Esophagus muscularis mucosa (tissue), 4 donors: ENCODE measurements at places on chromosomes 13 and 19. TPM values are rescaled to one million over a fixed set of nuclear protein-coding genes. Genes with fewer than 3 reads are reported as not detected.

The MBD3L2 gene
- not detected for total RNA-seq

The HIPK4 gene
- 0.52 TPM for total RNA-seq

The KXD1 gene
- 153 TPM for total RNA-seq

The EID2B gene
- 6.0 TPM for total RNA-seq

The TPRX1 gene
- not detected for total RNA-seq

DNA sequence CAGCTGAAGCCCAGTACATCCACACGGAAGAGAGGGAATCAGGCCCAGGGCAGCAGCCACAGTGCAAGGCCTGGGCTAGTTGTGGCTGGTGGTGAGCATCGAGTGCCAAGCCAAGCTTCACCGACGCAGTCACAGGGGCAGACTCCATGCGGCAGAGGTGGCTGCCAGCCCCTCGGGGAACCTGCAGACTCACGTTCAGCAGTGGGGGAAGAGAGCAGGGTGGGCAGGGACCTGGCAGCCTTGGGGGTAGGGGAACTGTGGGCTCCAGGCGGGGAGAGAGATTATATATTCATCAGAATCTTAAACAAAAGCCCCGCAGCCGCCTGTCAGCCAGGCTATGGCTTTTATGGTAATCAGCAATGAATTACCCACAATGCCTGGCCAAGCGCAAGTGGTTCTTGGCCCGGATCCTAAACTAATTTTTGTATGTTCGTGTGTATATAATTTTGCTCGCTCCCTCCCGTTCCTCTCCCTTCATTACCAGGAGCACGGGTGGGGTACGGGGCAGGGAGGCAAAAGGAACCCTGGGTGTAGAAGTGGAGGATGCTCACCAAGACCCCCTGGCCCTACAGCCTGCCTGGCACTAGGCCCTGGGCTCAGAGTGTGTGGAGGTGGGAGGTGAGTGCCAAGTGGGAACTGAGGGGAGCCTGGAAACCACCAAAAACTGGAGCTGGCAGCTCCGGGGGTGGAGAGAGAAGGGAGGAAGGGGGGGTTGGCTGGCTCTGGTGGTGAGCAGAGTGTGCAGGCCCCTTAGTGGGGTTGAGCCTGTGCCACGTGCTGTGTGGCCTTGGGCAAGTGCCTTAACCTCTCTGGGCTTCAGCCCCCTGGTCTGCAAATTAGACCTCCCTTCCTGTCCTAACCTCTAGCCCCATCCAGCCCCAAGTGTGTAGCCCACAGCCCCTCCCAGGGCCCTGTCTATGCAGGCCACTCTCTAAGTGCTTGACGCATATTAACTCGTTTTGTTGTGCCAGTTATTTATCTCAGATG is 31.9 kb downstream of the PTPRS start:
- DNase-seq, result no peak

DNA sequence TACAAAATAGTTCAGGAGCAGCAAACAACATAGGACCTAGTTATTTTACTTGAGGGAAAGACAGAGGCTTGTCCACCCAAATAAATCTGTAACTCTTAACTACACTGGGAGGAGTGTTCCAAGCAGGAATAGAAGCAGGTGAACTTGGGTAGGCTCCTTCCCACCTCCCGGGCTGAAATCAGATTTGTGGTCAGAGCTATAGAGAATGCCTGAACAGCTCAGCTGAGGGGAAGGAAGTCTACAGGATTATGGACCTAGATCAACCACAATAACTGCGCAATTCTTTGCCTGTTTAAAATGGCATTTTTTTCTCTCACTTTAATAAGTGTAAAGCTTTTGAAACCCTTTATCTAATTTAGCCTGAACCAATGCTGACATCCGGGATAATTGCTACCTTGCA is 73.5 kb upstream of the IRS2 start:
- peak; percentile 70 for DNase-seq

DNA sequence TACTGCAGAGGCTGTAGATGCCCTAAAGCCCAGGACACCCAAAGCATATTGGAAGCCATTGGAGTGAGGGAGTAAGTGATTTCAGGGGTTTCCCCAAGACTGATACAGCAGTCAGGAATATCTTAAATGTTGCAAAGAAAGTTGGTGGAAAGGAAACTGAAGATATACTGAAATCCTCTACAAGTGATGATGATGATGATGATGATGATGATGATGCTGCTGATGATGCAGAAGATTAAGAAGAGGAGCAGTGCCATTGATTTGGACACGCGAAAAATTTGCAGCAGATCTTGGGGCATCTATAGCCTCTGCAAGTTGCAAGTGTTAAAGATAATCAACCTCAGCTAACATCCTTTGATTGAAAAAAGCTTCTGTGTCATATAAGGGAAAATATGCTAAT is 23.8 kb downstream of the ZNF44 start:
- no peak for DNase-seq

DNA sequence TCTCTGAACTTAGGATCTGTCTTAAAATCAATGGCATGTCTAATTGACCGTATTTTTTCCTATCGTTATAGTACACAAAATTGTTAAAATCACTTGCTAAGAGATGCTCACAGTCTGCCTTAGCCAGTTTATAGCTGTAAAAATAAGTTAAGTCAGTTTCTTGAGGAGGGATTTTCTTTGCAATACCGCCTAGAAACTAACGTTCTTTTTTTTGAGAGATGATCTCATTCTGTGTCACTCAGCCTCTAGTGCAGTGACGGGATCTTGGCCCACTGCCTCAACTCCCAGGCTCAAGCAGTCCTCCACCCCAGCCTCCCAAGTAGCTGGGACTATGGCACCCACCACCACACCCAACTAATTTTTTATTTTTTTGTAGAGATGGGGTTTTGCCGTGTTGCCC is 4.4 kb downstream of the CKAP2 start:
- DNase-seq, result no peak

DNA sequence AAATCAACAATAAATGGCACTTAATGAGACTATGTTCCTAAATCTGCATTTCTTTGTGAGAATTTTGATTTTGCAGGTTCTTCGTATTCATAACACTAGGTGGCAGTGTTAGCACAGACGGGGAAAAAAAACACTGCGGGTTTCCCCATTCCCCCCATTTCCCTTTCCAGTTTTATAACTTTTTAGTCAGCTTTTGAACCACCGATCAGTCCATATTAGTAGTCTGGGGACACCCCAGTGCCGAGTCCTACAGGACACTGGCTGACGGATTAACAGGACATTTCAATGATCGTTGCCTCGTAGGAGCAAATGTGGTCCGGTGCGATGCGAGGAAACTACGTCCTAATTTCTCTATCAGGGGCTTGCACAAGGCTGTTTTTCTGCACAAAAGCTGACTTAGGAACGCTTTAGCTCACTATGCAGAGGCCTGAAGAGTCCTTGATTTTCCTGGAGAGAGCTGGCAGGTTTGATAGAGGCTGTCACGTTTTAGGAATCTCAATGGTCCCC is 234.3 kb downstream of the LMO7 start:
- DNase-seq, result no peak

DNA sequence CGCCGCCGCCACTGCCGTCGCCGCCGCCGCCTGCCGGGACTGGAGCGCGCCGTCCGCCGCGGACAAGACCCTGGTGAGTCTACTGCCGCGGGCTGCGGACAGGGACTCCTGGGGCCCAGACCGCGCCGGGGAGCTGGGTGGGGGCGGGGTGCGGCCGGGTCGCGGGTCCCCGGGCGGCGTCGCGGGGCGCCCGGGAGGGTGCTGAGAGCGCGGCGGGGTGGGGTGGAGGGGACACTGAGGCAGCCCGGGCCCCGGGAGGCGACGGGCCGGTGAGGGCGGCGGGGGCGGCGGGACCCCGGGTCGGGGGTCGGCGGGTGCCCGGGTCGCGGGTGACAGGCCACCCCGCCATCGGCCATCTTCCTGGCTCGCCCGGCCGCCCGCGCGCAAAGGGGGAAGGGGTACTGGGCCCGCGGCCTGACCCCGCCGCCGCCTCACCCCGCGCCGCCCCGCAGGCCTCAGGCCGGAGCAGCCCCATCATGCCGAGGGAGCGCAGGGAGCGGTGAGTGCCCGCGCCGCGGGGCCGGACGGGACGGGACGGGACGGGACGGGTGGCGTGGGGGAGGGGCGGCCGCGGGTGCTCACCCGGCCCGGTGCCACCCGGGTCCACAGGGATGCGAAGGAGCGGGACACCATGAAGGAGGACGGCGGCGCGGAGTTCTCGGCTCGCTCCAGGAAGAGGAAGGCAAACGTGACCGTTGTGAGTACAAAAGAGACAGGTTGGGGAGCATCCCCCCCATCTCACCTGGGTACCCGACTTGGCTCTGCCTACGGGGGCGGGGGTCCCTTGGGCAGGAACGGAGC is 489 bp downstream of the CCNE1 start:
- no peak for DNase-seq

- no peak for DNase-seq
Measured at GRCh38 chr13:19685437-19685836, 52.0 kb downstream of the MPHOSPH8 start.

DNA sequence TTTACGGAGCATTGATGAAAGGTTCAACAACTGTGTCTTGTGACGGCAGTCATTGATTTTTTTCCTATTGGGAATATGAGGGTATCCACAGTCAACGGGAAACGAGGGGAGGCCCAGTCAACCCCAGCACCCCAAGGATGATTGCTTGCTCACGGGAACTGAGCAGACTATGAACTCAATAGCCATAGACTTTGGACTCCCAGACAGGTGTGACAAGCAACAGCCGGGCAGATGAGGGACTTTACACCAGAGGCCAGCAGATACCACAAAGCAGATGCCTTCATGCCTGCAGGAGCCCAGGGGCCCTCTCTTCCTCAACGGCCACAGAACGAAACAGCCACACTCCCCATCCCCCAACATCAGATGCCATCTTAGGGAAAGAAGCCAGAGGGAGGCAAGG is 80.3 kb upstream of the FLT1 start:
- DNase-seq, result no peak

- DNase-seq, result no peak
Measured at GRCh38 chr19:13463296-13463695, 43.0 kb downstream of the CACNA1A start.

DNA sequence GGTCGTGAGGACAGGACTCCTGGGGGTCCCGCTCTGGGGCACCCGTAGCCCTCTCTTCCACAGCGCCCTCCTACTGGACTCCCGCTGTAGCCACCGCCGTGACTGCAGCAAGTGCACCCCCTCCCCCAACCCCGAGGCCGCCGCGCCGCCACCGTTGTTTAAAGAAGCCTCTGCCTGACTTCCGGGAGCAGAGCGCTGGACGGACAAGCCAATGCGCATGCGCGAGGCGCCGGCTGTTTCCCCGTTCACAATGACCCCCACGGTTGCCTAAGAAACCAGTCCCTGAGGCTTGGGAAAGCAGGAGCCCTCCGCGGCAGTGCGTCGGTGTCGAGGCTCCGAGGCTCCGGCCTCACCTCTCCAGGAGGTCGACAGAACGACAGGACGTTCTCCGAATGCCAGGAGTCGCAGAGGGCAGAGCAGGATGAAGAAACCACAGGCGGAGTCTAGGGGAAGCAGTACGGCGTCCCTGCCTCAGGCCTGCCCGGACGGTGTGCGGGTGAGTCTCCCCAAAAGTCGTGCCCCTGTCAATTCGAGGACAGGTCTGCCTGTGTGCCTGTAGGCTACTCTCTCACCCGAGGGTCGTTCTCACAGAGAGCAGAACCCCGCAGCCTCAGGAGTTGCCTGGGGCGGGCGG is 70.5 kb upstream of the ZNF420 start:
- no peak for DNase-seq

DNA sequence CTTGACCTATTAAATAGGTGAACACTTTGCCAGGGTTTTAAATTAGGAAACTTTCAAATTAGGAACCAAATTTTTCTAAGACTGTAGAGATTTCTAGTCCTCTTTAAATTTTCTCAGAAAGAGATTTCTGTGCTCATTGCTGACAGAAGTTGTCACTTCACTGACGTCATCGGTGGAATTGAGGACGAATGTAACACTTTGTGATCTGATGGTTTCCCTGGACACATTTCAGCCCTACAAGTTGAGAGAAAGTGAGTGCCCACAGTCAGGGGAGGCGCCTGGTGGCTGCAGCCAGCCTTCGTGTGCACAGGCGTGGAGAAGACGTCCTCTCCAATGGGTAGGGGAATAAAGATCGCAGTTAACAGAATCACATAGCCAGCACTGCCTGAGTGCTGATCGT is 396.5 kb upstream of the TSHZ3 start:
- no peak for DNase-seq

GRCh38 chr13:21800837-21801616 is 130.2 kb downstream of the FGF9 start:
- peak; percentile 75 for DNase-seq

GRCh38 chr19:49855676-49856573 is 5.0 kb downstream of the PTOV1 start:
- no peak for DNase-seq

DNA sequence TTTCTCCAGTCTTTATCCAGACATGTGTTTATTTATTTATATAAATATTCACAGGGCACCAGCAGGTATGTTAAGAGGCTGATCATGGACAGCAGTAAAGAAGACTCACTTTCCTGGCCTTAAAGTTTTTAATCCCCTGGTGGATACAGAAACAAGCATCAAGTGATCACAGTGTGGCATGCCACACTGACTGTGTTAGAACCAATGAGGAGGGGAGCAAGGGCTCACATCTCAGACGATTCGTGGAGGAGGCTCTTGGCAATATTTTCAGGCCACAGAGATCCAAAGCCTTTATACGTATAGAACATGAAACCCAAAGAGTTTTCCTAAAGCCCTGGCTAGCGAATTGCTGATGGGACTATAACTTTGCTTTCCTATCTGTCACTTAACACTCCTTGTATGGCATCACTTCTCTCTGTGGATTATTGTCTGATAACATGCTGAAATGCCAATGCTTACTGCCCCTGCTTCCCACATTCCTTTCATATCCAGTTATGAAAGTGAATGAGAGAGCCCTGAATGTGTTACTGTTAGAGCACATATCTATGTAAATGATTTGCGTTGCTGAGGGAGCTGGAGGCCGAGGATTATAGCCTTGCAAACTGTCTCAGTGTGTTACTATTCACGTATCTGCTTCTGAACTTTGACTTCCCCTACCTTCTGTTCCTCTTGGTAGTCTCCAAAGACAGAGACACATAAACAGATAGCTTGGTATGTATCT is 37.6 kb downstream of the POLR1D start:
- no peak for DNase-seq

GRCh38 chr19:30029721-30030510 is 87.9 kb downstream of the URI1 start:
- DNase-seq, result no peak

DNA sequence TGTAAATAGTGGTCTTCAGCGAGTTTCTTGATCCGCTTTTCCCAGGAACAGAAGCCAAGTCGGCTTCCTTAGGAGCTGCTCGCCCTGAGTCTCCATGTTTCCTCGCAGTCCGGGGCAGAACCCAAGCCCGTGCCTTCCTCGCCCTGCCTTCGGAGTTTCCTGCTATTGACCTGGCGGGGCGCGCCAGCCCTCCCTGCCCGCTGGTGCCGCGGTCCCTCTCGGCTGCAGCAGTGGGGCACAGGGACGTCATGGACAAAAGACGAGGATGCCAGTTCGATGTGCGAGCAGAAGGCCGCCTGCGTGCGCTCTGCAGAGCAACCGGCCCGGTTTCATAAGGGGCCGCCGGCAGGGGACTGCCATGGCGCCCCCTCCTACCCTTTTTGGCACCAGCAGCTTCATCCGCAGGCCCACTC is 156.6 kb downstream of the TM9SF2 start:
- peak; percentile 91 for DNase-seq

DNA sequence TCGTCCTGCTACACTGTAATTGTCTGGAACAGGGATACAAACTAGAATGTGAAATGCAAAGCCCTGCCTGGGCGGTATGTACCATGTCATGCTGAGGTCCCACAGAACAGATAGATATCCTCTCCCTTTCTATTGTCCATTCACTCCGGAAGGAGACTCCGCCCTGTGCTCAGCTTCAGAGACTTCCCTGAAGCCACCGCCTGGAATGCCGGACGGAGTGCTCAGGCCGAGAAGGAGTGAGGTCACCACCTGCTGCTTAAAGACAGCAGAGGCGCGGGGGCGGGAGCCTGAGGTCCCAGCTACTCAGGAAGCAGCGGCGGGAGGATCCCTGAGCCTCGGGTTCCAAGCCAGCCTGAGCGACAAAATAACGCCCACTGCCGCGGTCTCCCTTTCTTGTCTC is 890 bp upstream of the ZNF611 start:
- DNase-seq, result no peak
